Thoracic aorta (tissue), 2 donors: ENCODE measurements at places on chromosomes 5 and 9.

- no peak for DNase-seq
Measured at GRCh38 chr5:93899026-93899600, 157.7 kb upstream of the POU5F2 start.

DNA sequence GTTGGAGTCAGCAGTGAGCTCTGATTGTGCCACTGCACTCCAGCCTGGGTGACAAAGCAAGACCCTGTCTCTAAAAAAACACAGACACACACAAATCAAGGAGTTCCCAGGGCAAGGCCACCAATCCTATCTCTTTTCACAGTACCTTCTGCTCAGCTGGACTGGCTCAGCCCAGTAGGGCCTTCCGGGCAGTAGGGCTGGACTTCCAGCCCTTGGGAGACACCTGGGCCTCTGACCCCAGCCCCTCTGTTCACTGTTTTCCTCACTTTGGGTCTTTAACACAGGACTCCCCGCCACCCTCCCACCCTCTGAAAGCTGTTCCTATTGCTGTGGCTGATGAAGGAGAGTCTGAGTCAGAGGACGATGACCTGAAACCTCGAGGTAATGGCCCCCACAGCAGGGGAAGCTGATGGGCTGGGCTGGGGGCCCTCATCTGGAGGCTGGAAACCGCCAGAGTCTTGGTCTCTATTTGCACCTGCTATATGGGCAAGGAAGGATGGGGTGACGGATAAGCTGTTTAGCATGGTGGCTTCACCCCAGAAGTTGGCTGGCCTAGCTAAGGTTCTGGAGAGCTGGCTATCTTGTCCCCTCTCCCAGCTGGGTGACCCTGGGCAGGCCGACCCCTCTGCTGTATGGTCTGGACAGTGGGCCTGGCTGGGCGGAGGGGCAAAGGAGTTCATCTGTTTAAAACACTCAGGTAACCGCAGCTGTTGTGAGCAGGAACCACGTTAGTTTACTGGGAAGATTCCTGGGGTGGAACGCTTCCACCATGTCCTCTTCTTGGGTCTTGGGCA, 25.6 kb downstream of the USP20 start:
- no peak for DNase-seq

- no peak for DNase-seq
Measured at GRCh38 chr5:177982072-177982727, 13.8 kb downstream of the PROP1 start.

GRCh38 chr9:8879284-8879683, 1079.7 kb upstream of the DMAC1 start:
- no peak for DNase-seq

- no peak for DNase-seq
Measured at GRCh38 chr5:140213370-140213983, 38.5 kb downstream of the CYSTM1 start.

GRCh38 chr9:128532581-128532980, 19.8 kb upstream of the SPTAN1 start:
- DNase-seq = no peak
